ENCODE measurements at places on chromosomes 1 and 21.

- DNase-seq, result no peak
Measured at GRCh38 chr1:98565951-98566350, 95.6 kb upstream of the SNX7 start.

- DNase-seq, result no peak
Measured at GRCh38 chr1:54207287-54207686, 7.3 kb downstream of the MRPL37 start.

DNA sequence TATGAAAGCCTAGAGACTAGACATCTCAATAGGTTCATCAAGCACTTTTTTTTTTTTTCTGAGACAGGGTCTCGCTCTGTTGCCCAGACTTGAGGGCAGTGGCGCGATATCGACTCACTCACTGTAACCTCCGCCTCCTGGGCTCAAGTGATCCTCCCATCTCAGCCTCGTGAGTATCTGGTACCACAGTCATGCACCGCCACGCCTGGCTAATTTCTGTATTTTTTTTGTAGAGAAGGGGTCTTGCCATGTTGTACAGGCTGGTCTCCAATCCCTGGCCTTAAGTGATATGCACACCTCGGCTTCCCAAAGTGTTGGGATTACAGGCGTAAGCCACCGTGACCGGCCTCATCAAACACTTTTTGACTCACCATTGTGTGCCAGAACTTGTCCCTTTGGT lies 613 bp upstream of the GPATCH4 start:
- DNase-seq, result no peak

- no peak for DNase-seq
Measured at GRCh38 chr21:38489729-38490128, 8.5 kb downstream of the ERG start.

- DNase-seq, result no peak
Measured at GRCh38 chr1:210003501-210003900, 65.5 kb downstream of the SYT14 start.

DNA sequence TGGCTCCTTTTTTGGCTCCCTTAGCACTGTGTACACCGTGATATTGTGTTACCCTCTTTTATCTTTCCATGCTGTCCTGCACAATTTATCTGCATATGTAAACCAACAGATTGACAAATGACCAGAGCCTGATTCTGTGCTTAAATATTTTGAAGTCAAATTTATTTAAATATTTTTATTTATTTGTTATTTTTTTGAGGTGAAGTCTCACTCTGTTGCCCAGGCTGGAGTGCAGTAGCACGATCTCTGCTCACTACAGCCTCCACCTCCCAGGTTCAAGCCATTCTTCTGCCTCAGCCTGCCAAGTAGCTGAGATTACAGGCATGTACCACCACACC lies 12.8 kb downstream of the PMF1 start:
- DNase-seq, result no peak

DNA sequence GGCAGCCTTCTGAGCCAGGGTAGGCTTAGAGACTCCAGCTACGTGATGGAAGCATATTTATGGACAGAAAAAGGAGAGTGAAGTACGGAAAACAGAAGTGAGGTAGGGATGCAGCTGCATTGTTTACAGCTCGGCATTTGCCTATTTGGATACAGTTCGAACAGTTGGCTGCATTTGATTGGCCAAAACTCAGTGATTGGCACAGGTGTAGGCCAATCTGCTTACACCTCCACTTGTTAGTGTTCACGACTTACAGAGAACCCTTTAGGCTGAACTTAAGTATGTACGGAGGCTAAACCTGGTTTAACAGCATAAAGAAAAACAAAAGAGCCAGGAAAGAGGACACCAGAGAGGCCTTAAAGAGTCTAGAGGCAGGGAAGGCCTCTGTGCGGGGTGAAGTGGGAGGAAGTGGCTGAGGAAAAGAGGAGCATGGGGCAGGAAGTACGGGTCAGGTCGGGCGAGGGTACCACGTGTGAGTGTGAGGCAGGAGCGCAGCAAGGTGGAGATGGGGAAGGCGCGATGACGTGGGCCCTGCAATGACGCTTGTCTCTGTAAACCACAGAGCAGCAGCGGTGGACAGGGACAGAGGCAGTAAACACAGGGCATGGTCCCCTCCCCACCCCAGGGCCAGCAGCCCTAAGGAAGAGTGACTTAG lies 32.0 kb downstream of the RSPH1 start:
- DNase-seq, result no peak

DNA sequence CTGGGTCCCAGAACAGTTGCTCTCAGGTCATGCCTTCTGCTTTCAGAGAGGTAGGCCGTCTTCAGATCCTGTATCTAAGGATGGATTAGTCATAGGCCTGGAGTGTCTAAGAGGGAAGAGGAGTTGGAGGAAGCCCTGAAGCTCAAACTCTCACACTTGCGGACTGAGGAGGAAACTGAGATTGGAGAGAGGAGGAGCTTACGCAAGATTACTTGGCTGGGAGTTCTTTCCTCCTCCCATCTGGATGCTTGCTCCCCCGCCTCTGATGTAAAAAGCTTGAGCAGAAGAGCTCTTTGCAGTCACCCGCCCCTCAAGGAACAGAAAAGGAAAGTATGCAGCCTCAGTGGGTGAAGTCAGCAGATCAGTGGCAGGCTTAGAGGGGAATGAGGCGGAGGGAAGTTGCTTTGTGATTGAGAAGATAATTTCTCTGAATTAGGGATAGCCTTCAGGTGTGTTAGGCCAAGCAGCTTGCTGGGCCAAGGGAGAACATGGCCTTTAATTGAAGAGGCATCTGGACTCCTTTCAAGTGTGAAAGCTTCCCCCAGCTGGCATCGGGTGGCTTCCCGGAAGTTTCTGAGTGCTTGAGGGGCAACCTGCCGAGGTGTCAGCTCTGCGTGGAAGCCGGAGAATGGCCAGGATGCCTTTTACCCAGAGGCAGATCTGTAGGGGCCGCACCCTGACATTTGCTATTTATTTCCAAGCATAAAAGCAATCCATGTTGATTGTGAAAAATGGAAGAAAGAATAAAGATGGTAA lies 6.6 kb downstream of the ADORA1 start:
- peak; percentile 75 for DNase-seq

Data from PC-9 (cell line).